ENCODE measurements at places on chromosomes 6 and 20.

DNA sequence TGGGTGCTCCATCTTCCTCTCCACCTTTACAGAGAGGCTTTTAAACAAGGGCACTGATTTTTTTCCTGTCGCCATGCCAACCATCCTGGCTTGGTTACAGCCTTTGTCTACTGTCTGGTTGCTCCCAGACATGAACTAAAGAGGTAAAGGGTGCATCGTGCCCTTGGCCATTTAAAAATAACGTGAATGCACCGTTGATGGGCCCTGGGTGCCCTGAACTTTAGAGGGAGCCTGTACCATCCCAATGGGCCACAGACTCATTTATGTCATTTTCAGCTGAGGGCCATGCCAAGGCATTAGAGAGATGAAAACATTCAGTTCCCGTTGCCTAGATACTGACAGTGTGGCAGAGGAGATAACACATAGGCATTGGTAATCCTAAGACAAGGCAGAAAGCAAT lies 23.3 kb downstream of the TMC2 start:
- DNase-seq: no peak

DNA sequence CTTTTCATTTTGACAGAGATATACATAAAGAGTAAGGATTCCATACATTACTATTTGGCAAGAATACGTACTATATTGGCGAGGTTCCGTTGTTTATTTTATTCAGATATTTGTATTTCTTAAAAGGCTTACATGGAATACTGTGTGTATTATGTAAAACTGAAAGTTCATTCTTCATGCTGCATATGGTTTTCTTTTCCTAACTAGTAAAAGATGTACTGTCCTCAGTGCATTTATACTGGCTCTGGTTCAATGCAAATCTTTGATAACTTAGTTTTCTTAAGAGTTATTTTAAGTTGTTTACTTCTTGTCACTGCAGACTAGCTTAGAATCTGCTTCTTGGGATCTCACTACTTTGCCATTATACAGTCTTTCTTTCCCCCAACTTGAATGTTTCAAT lies 42.0 kb downstream of the ADGRB3 start:
- no peak for DNase-seq

GRCh38 chr6:35642471-35643161 lies 46.1 kb downstream of the FKBP5 start:
- DNase-seq: no peak

- DNase-seq: peak; percentile 37
These were observed 199.9 kb downstream of the CD83 start for GRCh38 chr6:14317387-14317970.

DNA sequence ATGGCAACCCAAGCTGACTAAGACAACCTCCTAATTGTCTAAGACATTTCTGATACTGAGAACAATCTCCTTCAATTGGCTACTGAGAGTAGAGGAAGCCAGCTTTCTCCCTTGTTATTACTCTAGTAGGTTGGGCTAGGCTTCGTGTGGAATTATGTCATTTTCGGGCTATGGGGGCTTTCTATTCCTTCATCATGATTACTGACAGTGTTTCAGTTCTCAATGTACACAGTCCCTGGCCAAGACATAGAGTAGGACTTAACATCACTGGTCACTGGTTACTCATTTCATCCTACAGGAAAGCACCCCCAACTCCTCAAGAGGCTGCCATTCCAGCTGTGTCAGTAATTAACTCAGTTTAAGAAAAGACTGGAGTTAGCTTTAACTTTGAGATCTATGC lies 100.0 kb downstream of the KIF6 start:
- DNase-seq: no peak

GRCh38 chr20:22663528-22664025 lies 79.2 kb upstream of the FOXA2 start:
- DNase-seq: no peak

All from NCI-H2081 (cell line).